ENCODE measurements at places on chromosomes 12 and 14. TPM values are rescaled to one million over a fixed set of nuclear protein-coding genes. Genes with fewer than 3 reads are reported as not detected.

- DNase-seq, result no peak
These were observed 253.7 kb upstream of the HMGA2 start for GRCh38 chr12:65570451-65571130.

- DNase-seq, result no peak
These were observed 2.6 kb downstream of the SOAT2 start for GRCh38 chr12:53105712-53106439.

Gene FIGNL2
- polyA plus RNA-seq, result 1.7 TPM

Gene NPFF
- polyA plus RNA-seq, result 1.3 TPM

Data from muscle of leg (tissue), 16 donors.